NCI-H1930 (cell line): ENCODE measurements at places on chromosomes 5 and 9.

DNA sequence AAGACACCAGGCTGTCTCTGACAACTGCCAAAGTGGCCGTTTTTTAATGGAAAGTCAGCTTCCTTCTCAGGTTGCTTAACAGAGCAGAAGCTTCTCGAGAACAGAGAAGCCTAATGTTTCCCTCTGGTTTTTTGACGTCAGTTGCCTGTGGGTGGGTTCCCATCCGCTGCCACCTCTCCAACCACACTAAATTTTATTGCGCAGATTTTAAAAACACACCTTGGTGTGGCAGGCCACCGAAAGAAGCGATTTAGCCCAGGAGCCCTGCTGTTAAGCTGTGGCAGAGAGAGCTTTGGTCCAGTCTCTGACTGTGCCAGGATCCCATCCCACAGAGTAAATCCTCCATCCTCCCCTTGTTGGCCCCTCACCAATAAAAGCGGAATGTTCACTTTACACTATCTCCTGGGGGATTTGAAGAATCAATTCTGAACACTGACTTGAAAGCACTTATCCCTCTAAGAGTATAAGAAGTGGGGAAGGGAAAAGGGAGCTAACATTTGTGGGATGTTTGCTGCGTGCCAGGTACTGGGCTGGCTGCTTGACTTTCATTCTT, 181.6 kb downstream of the AOPEP start:
- DNase-seq: no peak

- DNase-seq: no peak
Measured at GRCh38 chr5:2536632-2537377, 214.7 kb downstream of the IRX2 start.

DNA sequence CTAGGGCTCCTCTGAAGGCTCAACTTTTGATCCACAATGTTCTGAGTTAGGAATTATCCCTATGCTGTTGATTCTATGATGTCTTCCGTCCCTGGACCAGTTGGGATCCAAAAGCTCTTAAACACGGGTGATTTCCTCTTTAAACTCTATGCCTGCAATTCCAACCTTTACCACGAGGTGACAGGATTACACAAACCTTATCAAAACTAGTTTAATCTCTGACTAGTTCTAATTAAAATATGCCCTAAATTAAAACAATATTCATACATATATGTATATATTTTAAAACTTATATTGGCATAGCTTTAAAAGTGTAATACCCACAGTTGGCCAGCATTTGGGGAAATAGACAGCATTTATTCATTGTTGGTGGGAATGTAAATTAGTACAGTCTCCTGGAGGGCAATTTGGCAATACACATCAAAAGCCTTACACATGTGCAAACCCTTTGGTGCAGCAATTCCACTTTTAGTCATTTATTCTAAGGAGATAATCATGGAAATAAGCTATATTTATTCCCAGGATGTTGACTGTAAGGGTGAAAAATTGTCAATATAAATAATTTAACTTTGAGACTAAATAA, 51.6 kb upstream of the PHYKPL start:
- DNase-seq: no peak

- DNase-seq: peak; percentile 54
Measured at GRCh38 chr5:13987843-13988464, 43.5 kb upstream of the DNAH5 start.

DNA sequence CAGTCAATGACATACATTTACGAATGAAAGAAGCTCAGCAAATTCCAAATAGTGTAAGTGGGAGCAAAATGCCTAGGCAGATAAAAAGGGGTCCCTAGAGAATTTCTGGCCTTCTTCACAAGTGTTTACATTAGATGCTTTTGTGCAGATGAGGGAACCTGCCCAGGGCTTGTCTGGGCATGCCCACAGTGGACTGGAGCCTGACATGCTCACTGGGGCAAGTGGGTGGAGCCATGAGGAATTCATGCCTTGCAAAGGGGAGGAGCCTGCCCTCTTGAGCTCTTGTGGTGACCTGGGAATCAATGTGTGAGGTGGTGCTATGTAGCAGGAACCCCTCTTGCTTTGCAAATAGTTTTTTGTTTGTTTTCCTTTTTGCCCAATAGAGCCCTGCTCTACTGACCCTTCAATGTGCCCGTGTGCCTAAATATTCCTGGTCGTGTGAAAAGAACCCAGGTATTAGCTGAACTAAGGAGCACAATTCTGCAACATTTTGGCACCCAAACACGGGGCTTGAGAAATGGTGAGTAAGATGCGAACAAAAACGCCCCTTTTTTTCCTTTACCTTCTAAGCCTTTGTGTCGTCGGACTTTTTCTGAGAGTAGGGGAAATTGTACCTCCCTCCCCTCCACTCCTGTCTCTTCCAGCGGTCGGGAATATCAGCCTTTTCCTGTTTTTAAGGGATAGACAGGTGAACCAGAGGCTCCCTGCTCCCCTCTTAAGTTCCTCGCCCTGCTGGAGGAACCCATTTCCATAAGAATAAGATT, 433.8 kb upstream of the CDH9 start:
- DNase-seq: no peak

GRCh38 chr9:36306471-36307306, 48.4 kb upstream of the GNE start:
- no peak for DNase-seq

GRCh38 chr9:122005597-122005996, 87.5 kb downstream of the TTLL11 start:
- DNase-seq: no peak

- no peak for DNase-seq
Measured at GRCh38 chr5:88734191-88734640, 148.8 kb downstream of the MEF2C start.

- no peak for DNase-seq
Measured at GRCh38 chr9:65458465-65458864, 173.5 kb upstream of the FOXD4L5 start.

GRCh38 chr9:136896027-136896426, 9.7 kb downstream of the TRAF2 start:
- no peak for DNase-seq
